Endothelial cell of umbilical vein (primary cell): ENCODE measurements at places on chromosomes 16 and 17.

DNA sequence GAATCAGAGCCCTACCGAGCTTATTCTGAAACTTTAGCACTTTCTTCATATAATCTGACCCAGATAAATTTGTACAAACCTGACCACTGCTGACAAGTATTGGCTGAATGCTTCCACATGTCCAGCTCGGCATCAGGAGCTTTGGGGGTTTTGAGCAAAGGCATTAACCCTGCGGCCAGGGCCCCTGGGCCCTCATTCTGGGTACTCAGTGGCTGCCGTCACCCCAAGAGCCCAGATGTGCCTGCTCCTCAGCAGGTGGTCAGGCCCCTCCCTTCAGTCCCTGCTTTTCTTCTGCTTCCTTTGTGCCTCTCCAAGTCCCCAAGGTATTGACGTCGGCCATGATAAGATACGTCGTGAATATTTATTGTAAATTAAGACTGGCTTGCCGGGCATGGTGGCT lies 47.3 kb upstream of the CHMP6 start:
- H3K27ac ChIP-seq = no peak overlapping the region
- no peaks in the 10 kb centered on the region for H3K4me1 ChIP-seq
- DNase-seq = no peak

DNA sequence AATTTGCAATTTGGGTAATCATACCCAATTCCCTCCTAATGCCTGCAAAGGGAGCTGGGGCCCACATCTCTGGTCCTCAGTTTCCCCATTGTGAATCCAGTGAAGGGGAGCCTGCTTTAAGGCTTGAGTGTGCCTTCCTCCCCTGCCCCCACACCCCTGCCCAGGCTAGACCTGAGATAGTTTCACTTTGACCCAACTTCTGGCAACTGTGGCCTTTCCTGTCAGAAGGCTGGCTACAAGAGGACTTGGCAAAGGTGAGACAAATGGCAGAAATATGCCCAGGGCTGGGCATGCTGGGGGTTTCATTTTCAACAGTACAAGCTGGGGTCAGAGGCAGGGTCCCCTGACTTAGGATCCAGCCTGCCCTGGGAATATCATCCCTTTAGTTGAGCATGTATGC lies 10.0 kb downstream of the SOCS1 start:
- no peaks in the 10 kb centered on the region for H3K4me1 ChIP-seq
- H3K27me3 ChIP-seq = peaks cover 4% of the 10 kb centered on the region
- no peak overlapping the region for H3K27ac ChIP-seq
- H3K4me3 ChIP-seq = no peak overlapping the region

GRCh38 chr17:15091825-15092224 lies 173.3 kb downstream of the PMP22 start:
- DNase-seq = no peak
- H3K27me3 ChIP-seq = no peaks in the 10 kb centered on the region
- no peak overlapping the region for H3K4me3 ChIP-seq
- no peaks in the 10 kb centered on the region for H3K4me1 ChIP-seq
- no peaks in the 10 kb centered on the region for H3K36me3 ChIP-seq
- H3K27ac ChIP-seq = no peak overlapping the region

DNA sequence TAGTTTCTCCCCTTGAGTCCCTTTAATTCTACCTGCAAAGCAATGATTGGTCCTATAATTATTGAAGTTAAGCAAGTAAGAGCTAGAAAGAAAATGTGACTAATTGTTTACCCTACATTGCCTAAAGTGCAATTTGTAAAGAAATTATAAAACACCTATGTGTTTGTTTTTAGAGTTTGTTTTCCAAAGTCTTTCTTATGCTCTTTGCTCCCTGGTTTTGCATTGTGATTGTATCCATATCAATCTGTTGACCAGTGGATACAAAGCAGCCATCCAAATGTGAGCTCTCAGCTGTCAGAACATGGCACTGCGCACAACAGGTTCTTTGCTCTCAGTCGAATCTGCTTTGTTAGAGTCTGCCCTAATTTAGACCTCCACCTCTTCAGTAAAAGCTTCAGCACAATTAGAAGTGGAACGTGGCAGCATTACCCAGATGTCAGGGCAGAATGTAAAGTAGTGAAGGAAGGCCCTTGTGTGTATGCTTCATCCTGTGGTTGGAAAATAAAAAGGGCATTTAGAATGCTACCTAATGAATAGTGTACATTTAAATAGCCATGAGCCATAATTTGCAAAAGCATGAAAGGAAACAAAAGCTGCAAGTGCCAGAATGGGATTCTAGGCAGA lies 70.5 kb downstream of the AATF start:
- no peak for DNase-seq
- no peaks in the 10 kb centered on the region for H3K27me3 ChIP-seq
- H3K36me3 ChIP-seq = no peaks in the 10 kb centered on the region
- H3K4me1 ChIP-seq = no peaks in the 10 kb centered on the region
- no peak overlapping the region for H3K4me3 ChIP-seq

DNA sequence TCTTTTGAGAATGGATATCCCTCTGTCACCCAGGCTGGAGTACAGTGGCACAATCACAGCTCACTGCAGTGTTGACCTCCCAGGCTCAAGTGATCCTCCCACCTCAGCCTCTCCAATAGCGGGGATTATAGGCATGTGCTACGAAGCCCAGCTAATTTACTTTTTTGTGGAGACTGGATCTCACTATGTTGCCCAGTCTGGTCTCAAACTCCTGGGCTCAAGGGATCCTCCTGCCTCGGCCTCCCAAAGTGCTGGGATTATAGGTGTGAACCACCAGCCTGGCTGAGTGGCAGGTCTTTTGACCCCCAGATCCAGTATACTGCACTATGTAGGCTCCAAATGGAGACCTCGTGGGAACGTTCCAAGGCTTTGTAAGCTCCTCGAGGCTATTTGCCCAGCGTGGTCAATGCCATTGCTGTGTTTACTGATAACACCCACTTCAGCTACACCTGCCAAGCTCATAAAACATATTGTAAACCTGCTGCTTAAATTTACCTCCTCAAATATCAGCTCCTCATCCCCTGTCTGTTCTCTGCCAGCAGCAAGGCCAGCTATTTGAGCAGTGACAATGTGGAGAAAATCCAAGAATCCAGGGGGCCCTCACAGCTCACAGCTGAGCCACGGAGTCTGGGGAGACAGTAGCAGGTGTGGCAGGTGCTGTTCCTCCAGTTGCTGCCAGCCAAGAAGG lies 16.2 kb upstream of the KIFC3 start:
- H3K27ac ChIP-seq = no peak overlapping the region
- H3K27me3 ChIP-seq = peaks cover 1% of the 10 kb centered on the region
- DNase-seq = no peak
- no peaks in the 10 kb centered on the region for H3K36me3 ChIP-seq
- H3K4me1 ChIP-seq = peaks cover 5% of the 10 kb centered on the region
- H3K4me3 ChIP-seq = no peak overlapping the region

- no peaks in the 10 kb centered on the region for H3K4me1 ChIP-seq
- H3K4me3 ChIP-seq = no peak overlapping the region
- H3K27ac ChIP-seq = no peak overlapping the region
- DNase-seq = no peak
Measured at GRCh38 chr17:5272322-5272721, 9.8 kb upstream of the RABEP1 start.

DNA sequence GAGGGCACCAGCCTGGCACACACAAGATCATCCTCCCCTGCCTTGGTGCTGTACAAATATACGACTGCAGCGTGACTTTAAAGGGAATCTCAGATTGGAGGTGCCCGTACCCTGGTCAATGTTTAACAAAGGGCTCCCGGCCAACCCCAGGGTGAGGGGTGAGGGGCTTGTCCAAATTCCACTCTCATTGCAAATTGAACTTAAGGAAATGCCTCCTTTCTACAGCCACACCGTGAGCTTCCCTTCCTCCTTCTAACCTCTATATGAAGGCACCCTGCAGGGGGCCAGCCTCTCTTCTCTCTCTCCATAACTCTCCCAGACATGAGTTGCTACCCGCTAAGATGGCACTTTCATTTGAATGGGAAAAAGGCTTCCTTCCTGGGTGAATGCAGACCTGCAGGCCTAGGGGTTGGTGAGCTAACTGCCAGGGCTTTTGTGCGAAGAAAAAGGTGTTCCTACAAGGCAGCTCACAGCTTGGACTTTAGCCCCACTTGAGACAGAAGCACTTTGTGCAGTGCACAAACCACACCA lies 76.6 kb downstream of the IRF8 start:
- no peaks in the 10 kb centered on the region for H3K4me1 ChIP-seq
- no peak for DNase-seq
- H3K36me3 ChIP-seq = no peaks in the 10 kb centered on the region
